ENCODE measurements at places on chromosomes 2 and 18.
A peak's percentile ranks its signal among the peaks of the same experiment; 100 is the strongest.

- DNase-seq: no peak
Observed at GRCh38 chr18:46343931-46344372, 239.8 kb downstream of the HAUS1 start.

DNA sequence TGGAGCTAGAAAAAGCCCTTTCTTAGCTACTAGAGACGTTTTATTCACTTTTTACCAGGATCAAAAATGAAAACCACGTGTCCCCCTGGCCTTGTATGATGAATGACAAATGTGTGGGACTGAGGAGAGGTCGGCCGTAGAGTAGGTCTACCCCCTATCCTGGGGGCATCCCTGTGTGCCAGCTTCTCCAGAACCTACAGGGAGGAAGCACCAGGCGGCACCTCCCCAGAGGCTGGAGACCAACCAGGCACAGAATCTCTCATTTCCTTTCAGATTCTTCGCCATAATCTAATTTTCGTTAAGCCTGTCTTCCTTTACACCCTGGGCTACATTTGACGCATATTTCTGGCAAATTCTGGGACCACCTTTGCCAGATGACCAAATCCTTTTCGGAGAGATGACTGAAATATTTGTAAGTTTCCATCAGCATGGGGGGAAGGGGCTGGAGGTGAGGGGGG lies 15.9 kb downstream of the TWIST2 start:
- no peak for DNase-seq

- no peak for DNase-seq
Observed at GRCh38 chr2:240400371-240401161, 34.9 kb upstream of the GPC1 start.

- DNase-seq: no peak
Observed at GRCh38 chr2:96262306-96262705, 3.5 kb downstream of the TMEM127 start.

DNA sequence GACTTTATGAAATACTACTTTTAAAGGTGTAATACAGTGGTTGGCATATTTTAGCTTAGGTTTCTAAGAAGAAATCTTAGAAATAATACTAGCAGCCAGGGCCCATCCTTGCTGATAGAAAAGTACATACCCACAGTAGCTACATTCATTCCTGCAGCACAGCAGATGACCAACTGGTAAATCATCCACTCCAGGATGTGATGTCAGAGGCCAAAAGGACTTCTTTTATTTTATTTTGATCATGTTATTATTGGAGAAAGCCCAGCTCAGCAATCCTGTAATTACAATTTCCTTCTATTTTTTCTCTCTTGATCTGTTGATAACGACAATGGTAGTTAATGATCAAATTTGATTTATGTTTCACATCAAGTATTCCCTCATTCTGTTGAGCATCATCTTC lies 18.0 kb upstream of the TTN start:
- no peak for DNase-seq

DNA sequence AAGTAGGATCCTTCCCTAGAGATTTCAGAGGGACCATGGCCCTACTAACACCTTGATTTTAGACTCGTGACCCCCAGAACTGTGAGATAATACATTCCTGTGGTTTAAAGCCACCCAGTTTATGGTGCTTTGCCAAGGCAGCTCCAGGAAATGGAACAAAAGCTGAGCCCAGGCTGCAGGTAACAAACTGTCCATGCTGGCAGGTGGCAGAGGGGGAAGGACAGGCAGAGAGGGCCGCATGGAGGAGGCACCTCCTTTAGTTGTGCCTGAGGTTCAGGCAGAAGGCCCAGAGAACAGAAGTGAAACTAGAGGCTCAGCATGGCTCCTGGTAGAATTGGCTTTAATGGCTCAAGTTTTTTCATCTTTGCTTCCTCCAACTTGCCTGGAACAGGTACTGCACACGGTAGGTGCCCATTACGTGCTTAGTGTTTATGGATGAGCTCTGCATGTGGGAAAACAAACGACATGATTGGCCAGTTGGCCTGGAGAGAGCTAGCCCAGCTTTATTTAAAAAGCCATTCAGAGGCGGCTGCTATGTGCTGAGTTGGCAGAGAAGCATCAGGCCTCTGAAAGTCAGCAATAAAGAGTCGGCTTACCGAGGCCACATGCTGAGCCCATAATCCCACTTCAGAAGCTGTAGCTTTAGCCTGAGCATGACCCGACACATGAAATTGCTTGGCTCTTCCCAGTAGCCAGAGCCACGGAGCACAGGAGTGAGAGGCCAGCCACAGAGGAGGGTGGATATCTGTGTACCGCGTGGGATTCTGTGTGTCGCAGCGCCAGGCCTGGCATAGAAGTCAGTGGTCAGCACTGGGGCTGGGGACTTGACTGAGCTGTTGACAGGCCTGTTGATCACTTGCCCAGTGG lies 36.5 kb downstream of the HS1BP3 start:
- DNase-seq: no peak

GRCh38 chr2:101337877-101338276 lies 29.4 kb upstream of the RNF149 start:
- DNase-seq: no peak

GRCh38 chr2:177711483-177712265 lies 319.1 kb downstream of the AGPS start:
- no peak for DNase-seq

DNA sequence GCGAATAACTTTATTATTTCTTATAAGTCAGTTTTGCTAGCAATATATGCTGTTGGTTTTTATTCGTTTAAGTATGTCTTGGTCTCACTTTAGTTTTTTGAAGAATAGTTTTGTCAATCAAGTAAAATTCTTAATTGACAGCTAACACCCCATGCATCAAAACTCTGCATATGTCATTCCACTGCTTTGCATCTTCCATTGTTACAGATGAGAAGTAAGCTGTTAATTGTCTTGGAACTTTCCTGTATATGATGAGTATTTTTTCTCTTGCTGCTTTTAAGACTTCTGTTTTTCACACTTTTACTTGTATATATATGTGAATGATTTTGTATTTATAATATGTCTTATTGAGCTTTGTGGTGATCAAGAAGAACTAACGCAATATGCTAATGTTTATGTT lies 1048.4 kb downstream of the CNTNAP5 start:
- no peak for DNase-seq

- DNase-seq: no peak
Observed at GRCh38 chr2:55156326-55156725, 75.8 kb downstream of the CLHC1 start.

GRCh38 chr18:22726469-22726868 lies 206.7 kb upstream of the RBBP8 start:
- DNase-seq: no peak

DNA sequence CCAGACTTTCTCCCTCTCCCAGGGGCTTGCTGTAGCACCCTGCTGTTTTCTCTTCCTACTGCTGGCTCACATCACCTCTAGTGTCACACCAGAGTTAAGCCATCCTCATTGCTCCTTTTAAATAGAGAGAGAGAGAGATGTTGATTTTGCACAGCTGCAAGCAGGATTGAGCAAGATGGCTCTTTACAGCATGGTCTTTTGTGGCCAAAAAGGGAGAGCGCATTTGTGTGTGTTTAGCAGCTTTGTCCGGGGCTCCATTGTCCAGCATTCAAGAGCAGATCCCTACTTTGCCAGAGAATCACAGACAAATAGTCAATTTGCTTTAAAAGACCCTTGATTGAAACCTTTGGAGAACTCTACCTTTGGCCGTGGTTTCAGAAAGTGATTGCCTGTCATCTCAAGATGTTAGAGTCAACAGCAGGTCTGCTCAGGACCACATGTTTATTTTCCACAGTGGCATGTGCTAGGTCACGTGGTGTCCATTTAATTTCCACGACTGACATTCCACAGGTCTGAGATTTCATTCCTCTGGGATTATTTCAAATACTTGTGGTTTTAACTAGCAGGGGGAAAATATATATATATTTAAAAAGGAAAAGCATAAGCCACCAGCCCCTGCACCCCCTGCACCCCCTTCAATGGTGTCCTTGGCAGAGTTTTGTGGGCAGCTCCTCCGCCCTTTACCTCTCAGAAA lies 359.9 kb upstream of the SLC14A2 start:
- no peak for DNase-seq

GRCh38 chr2:158507679-158508078 lies 50.9 kb downstream of the PKP4 start:
- DNase-seq: no peak

DNA sequence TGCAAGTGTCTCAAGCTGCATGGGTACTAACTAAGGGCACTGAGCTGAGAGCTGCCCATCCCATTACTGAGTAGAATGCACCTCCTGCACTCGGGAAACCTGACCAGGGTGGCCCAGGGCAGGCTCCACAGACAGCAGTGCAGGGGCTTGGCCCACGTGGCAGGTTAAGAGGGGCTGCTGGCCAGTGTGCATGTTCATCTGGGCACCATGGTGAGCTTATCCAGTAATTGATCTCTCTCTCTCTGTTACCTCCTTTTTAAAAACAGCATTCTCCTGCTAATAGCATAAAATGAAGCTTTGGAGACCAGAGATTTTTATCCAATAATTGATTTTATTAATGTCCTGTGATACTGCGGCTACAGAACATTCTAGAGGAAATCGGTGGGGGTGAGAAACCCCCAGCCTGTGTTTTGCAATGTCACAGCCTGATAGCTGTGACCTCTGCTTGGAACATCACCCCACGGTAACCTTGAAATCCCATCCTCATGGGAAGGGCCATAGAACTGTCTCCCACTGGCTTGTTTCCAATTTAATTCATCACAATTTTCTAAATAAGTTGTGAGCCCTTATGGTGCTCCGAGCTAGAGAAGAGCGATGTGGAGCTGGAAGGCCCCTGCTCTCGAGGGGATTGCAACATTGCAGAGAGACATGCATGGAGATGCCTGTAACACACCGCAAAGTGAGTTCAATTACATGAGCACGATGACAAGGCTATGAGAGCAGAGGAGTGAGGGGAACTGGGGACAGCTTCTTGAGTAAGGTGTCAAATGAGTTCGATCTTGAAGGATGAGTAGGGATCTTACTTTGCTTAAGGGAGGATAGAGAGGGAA lies 143.8 kb downstream of the GALNT14 start:
- no peak for DNase-seq

- no peak for DNase-seq
Observed at GRCh38 chr2:239818086-239818485, 207.1 kb downstream of the NDUFA10 start.

GRCh38 chr18:10320791-10321190 lies 133.6 kb upstream of the APCDD1 start:
- DNase-seq: no peak

- DNase-seq: no peak
Observed at GRCh38 chr18:13543811-13544732, 182.3 kb downstream of the FAM210A start.

GRCh38 chr2:241900251-241901017 lies 30.9 kb downstream of the RTP5 start:
- DNase-seq: no peak

- DNase-seq: no peak
Observed at GRCh38 chr18:36850527-36851201, 21.7 kb downstream of the KIAA1328 start.

DNA sequence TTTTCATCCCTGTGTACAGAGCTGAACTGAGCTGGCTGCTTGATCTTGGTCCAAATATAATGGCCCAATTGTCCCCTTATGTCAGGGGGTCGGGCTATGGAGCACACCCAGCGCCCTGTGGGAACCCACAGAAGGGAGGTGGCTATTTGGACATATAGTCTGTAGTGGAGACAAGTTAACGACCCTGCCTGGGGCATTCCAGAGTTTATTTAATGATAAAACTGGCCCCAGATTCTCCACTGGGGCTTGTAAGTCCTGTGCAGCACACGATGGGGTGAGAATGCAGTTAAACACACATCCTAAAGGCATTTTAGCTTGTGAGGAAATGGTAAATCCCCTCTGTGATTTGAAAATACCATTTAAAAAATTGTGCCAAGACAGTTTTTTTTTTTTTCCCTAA lies 72.9 kb downstream of the QPCT start:
- DNase-seq: no peak

DNA sequence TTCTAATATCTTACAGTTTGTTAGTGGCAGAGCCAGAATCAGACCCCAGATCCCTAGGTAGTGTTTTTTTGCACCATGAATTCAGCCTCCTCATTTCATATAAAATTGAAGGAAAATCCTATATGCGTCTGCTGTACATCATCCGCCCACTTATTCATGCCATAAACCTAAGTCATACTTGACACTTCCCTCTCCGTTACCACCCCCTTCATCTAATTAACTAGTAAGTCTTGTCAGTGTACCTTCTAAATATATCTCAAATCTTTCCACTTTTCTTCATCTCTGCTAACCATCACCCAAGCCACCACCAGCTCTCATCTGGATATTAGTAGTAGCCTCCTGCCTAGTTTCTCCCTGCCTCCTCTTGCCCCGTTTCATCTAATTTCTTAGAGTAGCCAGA lies 248.7 kb upstream of the SIX3 start:
- DNase-seq: no peak

DNA sequence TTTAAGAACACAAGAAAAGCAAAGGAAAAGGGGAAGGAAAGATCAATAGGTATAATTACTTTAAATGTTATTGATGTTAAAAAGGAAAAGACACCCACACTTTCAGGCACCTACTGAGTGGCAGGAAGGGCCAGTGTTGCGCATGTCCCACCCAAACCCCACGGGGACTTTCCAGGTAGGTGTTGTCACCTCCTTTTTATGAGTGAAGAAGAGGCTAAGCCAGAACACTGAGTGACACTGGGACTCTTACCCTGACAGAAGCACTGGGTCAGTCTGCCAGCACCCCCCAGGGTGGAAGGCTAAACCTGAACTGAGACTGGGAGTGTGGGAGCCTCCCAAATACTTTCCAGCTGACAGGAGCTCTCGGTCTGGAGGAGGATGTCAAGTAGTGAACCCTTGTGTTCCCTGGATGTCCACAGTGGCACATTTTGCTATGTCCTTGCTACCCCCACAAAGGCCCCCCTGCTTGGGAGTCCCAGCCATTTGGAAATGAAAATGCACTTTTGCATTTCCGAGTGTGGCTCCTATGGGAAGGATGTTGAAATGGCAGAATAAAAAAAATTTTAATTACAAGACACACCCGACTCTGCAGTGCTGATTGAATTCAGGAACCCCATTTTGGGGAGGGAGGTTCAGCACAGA lies 90.9 kb upstream of the SMAD2 start:
- no peak for DNase-seq

GRCh38 chr18:46462523-46462922 lies 194.5 kb downstream of the LOXHD1 start:
- DNase-seq: no peak

- no peak for DNase-seq
Observed at GRCh38 chr2:15725101-15725781, 133.6 kb downstream of the DDX1 start.

- peak; percentile 66 for DNase-seq
Observed at GRCh38 chr18:8608795-8609658, at the start of gene RAB12. RAB12 (plus strand) TSS chr18:8609437; CDS start chr18:8609440, 3 bp downstream.
